ENCODE measurements at places on chromosomes 11 and 22. TPM values are rescaled to one million over a fixed set of nuclear protein-coding genes. Genes with fewer than 3 reads are reported as not detected.

- no peak for DNase-seq
These were observed 196.9 kb upstream of the SEZ6L start for GRCh38 chr22:25972397-25972796.

The C11orf97 gene
- total RNA-seq: not detected

GRCh38 chr11:61885166-61885778, 6.1 kb downstream of the FADS3 start:
- no peak for DNase-seq

DNA sequence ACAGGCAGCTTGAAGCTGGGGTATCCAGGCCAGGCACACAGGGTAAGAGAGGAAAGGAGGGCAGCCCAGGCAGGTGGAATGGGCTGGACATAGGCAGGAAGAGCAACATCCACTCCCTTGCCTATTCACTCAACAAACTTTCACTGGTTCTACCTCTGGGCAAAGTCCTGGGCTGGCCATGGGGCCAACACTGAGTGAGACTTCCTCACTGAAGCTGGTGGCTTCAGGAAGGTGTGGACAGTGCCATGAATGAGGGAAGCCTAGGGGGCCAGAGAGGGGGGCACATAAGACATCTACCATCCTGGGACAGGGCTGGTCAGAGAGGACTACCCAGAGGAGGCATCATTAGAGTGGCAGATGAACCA, 44.9 kb upstream of the TCF20 start:
- DNase-seq: no peak

DNA sequence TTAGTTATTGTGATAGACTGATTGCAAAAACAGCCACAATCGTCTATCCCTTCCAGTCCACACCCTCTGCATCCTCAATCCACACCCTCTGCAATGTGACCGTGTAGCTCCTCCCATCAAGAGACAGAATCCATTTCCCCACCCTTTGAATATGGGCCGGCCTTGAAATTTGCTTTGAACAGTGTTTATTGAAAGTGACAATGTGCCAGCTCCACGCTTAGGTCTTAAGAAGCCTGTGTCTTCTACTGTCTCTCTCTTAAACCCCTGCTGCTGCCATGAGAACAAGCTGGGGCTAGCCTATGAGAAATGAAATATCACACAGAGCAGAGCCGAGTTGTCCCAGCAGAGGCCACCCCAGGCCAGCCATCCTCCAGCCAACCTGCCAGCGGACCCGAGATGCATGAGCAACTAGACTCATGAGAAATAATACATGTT, 22.3 kb upstream of the MICAL2 start:
- DNase-seq: peak; percentile 46

The MYRF gene
- total RNA-seq: 1.2 TPM

The CCDC15 gene
- 6.4 TPM for total RNA-seq

DNA sequence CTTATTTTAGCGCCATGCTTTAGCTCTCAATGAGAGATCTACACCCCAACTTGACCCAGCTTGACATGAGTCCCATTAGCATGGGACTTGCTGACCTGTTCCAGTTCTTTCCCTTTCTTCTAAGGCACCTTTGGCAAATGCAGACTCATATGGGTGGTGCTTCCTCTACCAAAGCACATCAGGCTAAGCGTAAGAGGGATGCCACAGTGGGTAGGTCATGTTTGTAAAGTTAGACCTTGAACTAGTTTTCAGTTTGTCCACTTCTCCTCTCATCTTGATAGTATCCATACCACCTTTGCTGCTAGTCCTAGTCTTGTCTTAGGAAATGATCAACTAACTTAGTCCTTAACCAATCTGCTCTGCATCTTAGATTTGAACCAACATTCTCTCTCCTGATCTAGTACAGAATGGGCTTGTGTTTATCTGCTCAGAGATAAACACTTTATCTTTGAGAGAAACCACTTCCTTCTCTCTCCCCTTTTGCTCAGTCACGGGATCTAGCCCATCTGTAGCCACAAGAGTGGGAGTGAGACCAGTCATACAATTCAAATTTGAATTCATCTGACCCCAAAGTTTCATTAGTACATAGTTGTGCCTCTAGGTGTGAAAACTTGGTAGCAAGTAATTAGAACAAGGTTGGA, 72.1 kb upstream of the CD44 start:
- peak; percentile 74 for DNase-seq

- no peak for DNase-seq
These were observed 11.6 kb upstream of the OLFML1 start for GRCh38 chr11:7473717-7474116.

DNA sequence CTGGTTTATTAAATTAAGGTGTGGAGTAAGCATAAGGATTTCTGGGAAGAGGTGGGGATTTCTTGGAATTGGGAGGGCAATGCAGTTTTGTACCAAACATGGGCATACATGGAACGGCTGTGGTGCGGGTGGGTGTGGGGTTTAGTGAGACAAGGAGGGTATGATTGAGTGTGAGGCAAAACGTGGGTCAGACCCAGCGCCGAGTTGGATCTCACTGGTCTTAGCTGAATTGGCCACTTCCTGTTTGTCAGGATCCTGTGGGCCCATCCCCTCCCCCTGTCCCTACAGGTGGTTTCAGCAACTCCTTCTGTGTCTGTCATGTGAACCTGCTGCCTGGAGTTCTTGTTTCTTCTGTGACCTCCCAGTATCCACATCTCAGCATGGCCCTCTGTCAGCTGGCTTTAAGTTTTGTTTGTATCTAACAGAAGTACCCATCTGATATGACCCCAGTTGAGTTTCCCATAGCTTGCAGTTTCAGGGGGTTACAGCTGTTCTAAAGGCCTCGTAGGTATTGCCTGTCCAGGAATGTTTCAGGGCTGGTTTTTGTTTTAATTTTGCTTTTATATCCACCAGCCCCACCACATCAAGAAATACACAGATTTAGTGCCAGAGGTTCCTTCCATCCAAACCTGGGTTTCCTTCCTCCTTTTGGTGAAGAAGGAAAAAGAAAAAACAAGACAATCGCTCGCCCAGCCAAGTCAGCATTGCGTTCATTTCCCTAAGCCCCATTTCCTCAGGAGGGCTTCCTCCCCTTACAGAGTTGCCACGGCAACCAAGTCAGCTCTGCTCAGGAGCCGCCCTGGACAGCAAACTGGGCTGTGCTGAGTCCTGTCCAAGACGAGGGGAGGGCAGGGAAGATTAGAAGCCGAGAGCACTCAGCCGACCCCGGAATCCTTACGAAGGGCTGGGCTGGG, 6.0 kb downstream of the APOL1 start:
- peak; percentile 76 for DNase-seq
